ENCODE measurements at places on chromosomes 3 and 15.

DNA sequence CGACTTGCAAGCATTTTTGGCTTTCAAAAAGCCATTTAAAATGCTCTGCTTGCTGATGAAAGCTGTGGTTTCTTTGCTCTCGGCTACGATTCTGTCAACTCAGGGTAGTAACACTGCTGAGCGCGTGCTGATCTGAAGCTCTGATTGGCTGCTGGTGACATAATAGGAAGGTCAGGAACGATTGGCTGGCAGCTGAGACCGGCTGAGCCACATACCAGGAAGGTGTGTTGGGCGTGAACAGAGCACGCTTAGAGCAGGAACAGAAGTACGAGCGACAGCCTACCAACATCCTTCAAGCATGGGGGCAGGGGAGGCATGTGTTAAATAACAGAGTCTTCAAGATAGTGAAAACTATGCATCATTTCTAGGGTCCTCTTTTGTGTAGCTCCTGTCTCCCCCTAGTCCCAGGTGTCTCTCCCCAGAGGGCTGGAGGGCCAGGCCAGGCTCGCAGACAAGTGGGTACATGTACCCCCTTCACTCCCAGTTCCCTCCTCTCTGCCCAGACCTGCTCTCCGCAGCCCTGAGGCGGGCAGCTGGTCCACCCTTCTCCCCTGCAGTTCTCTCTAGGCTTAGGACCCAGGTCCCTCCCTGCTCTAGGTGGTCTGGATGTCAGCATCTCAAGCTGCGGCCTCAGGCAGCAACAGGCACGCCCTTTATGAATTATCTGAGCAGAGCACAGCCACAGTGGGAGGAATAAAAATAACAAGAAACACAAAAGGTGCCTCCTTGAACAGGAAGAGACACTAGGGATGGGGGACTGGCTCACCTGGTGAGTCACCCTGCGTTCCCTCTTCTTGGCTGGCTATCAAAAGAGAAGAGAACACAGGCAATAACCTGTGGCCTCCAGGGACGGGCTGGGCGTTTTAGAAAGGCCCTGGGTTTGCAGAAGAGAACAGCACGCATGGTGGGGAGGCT lies 76.0 kb downstream of the TAMM41 start:
- DNase-seq, result peak; percentile 79

DNA sequence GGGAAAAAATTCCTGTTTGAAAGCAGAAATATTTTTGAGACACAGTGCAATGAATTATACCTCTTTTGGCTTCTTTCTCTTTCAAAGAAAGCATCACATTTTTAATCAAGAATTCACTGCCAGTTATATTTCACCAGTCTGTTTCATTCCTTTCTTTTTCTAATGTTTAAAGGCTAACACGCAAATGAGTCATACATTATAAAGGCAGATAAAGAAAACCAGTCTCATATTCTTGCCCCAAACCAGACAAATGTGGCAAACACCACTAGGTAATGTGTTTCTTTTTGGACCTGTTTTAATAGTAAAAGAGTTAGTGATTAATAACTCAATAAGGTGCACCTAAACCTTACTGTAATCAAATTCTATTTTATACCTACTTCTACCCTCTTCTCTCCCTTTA lies 83.8 kb downstream of the PLOD2 start:
- no peak for DNase-seq

GRCh38 chr3:129370248-129370964 lies 58.0 kb downstream of the EFCAB12 start:
- DNase-seq, result no peak

DNA sequence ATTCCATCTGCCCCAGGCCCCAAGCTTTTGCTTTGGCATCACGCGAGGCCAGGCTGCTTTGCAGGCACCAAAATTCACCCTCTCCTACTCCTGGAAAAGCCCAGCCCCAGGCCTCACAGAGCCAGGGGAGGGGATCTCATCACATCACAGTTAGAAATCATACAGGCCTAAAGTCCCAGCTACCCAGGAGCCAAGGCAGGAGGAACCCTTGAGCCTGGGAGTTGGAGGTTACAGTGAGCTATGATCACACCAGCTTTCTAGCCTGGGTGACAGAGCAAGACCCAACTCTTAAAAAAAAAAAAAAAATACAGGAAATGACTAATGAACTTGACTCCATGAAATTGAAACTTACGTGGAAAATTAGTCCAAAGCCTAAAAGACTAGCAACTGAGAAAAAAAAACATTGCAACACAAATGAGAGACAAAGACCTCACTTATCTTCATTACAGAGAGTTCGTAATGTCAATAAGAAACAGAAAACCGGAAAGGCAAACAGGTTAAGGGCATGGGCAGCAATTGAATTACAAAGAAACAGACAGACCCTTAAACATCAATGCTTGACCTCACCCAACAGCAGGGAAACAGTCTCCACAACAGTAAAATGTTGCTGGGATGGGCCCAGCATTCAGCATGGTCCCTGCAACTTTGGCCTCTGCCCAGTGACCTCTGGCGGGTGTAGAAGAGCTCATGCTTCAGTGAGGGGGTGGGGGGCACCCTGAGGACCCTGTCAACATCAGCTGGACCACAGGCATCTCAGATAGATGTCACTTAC lies 151.5 kb downstream of the LRRK1 start:
- DNase-seq, result no peak

DNA sequence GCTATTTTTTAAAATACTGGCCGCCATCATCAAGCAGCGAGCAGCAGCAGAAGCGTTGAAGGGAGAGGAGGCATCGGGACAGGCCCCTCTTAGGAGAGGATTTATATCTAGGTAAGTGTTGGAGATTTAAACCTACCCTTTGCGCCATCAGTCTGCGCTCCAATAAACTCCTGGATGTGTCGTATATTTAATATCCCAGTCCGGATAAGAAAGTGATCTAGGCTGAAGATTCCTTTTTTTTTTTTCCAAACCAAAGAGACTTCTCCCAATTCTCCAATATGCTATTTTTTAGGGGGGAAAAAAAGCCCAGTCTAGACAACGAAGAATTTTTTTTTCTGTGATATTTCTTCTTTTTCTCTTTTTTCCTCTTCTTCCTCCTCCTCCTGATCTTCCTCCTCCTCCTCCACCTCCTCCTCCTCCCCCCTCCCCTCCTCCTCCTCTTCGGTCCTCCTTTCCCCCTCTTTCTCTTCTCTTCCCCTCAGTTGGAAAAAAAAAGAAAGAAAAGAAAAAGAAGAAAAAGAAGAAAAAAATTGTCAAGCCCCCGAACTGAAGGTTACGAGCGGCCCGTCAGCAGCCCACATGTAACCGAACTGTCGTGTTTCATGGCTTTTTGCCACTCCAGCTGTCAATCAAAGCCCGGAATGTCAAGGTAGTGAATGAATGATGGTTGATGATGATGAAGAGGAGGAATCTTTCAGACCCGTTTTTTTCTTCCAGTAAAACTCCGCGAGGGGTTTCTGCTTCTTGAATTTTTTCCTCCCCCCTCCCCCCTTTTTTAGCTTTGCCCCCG lies 835 bp downstream of the MEIS2 start:
- DNase-seq, result no peak
